ENCODE measurements at places on chromosomes 6 and 20. TPM values are rescaled to one million over a fixed set of nuclear protein-coding genes. Genes with fewer than 3 reads are reported as not detected.
A peak's percentile ranks its signal among the peaks of the same experiment; 100 is the strongest.

Gene IRF4
- polyA plus RNA-seq = 0.25 TPM

DNA sequence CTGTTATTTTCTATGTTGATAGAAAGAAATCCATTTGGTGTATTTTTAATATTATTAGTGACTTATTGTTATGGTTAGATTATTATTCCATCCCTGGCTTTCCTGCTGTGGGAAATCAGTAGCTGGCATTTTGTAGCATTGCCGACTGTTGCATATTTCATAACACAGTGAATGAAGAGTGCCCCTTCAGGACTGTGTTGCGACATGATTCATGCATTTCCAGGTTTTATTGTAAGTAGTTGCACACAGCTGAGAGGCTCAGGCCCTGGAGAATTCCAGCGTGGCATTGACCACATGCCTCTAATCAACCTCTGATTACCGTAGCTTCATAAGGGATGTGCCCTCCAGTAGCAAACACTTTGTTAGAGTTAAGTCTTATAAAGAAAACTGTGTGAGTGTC, 263.9 kb downstream of the FARS2 start:
- no peak for DNase-seq

DNA sequence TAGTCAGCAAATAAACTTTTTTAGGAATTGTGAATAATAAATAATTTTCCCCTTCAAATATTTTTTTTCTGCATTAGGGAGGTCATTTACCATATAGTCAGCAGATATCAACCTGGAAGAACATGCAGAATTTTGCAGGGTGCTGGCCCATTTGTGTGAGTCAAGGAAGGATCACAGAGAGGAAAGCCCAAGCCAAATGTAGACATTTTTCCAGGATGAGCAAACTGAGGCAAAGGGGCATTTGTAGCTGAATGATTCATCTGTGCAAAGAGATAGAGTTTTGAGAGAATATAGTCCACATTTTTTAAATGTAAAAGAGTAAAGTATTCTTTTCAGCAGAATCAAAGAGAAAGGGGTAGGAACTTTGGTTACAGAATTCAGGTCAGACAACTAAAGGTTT, 555.5 kb upstream of the MARCKS start:
- no peak for DNase-seq

DNA sequence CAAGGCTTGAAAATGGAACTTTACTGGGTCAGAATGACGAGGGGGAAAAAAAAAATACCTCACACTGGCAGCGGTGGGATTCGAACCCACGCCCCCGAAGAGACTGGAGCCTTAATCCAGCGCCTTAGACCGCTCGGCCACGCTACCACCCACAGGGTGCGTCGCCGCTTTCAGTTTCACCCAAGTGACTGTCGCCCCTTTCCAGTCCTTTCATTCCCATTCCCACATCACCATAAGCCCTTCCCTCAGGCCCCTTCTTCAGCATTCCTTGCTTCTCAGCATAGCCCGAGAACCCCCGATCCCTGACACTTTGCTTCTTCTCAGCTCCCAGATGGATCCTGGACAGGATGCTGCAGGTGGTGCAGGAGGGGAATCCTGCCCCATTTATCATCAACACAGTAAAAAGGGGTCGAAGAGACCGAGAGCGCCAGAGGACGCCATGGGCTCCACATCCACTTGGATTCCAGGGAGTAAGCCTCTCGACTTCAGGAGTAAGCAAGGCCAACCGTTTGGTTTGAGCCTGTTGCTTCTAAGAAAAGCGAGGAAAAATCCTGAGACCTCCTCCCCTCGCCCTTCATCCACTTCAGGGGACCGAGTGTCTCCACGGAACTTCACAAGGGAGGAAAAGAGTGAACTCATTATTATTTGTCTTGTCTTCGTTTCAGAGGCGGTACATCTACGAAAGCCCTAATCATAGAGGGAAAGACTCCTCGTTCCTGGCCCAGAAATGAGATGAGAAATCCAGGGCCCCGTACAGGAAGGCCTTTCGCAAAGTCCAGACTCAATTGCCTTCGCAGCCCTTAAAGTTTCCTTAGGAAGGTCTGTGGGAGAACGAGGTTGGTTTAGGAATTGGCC, 20.0 kb upstream of the TRIM27 start:
- DNase-seq = peak; percentile 64

Gene HTR1E
- 0.46 TPM for polyA plus RNA-seq

DNA sequence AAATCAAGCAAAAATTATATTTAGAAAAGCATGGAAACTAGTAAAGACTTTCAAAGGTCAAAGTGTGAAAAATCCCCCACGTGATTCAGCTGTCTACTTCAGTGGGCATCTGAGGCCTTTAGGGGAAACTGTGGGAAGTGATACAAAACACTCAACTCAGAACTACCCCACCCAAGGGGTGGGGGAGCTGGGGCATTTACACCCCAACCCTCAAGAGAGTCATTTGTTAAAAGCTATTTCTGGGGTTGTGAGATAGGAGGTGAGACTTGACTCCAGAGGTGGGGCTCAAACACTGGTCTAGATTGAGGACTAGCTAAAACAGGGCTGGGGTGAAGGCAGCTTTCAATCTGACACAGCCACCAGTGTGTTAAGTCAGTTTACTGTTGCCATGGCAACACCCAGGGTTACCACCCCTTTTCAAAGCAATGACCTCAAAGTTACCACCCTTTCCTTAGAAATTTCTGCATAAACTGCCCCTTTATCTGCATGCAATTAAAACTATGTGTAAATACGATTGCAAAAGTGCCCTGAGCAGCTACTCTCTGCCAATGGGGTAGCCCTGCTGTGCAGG, 9.9 kb upstream of the GTSF1L start:
- DNase-seq = peak; percentile 33

Gene ARMC2
- polyA plus RNA-seq = 4.0 TPM

- no peak for DNase-seq
These were observed 480.8 kb upstream of the EPHA7 start for GRCh38 chr6:93900142-93900541.

Gene BFSP1
- polyA plus RNA-seq = 4.9 TPM

DNA sequence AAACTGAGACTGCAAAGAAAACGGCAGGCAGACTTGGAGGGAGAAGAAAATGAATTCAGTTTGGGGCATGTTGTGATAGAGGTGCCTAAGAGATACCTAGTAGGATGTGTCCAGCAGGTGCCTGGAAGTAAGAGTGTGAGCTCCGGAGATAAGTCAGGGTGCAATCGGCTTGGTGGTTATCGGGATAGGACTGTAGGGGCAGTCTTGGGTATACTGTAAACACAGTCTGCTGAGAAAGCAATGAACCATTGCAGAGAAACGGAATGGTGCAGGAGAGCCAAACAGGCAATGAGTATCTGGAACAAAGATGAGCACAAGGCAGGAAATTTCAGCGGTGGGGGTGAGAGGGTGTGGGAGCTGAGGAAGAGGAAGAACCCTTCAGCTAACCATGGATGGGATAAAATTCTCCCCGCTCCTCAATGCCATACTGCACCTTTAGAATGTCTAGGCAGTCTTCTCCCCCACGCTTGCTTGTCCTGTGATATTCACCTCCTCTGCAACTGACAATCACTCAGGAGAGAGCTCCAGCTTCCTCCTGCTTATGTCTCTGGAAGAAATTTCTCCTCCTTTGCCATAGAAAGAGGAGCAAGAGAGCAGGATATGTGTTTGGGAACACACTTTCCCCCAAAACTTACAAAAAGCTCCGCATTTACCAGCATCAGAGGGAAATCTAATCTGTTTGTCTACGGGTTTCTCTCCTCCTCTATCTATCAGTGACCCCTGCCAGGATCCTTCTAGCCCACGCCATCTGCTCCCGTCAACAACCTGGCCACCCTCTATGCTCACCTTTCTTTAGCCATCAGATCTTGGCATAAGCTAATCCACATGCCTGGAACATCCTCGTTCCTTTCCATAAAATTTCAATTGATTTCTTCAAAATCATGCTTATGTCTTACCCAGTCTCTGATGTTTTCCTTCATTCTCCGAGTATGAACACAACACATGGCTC, 381.7 kb upstream of the JARID2 start:
- peak; percentile 26 for DNase-seq

GRCh38 chr6:87738000-87738399, 36.0 kb upstream of the AKIRIN2 start:
- DNase-seq = no peak

GRCh38 chr6:5497896-5498578, 236.7 kb downstream of the FARS2 start:
- peak; percentile 43 for DNase-seq

DNA sequence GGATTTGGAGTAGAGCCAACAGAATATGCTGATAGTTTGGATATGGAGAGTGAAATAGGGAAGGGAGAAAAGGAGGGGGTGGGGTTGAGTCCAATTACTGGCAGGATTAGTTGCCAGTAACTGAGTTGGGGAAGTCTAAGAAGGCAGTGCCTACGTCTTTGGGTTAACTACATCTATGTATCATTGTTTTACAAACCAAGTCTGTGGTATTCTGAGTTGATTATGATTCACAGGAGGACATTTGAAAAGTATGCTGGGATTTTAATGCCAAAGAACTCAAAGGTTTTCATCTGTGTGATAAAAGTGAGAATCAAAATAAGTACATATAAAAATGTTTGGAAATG, 14.7 kb downstream of the DSE start:
- peak; percentile 56 for DNase-seq

DNA sequence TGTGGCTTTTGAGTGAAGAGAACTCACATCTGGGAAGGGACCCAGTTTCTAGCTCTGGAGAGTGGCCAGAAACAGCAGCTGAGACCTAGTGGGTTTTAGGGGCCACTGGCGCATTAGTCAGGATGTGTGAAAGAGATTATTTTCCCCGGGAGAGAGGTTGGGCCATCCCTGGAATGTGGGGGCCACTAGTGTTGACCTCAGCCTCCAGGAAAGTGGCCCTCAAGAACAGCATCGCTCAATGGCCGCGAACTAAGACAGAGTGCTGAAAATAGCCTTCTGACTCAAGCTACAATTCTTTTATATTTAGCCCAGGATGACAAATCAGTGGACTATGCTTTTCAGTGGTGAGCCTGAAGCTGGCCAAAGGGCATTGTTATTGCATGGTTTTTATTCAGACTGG, 210.4 kb upstream of the RNF24 start:
- DNase-seq = peak; percentile 97

- no peak for DNase-seq
These were observed 30.5 kb upstream of the RPP40 start for GRCh38 chr6:5034328-5034727.
